ENCODE measurements at places on chromosomes 4 and X.
A peak's percentile ranks its signal among the peaks of the same experiment; 100 is the strongest.

- peak; percentile 37 for DNase-seq
Measured at GRCh38 chr4:184097241-184097605, 120.5 kb downstream of the ENPP6 start.

GRCh38 chr4:103375278-103375677 lies 177.1 kb upstream of the CENPE start:
- DNase-seq, result no peak

DNA sequence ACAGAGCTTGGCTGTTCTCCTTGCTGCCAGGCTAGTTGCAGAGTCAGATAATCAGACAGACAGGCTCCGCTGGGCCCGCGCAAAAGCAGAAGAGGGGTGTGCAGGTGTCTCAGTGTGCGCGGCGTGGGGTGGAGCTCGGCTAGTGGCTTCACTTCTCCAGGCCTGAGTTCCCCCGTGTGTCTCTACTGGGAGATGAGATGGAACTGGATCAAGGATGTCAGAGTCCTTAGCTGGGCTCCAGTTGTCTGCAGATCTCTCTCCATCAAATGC lies 21.1 kb downstream of the HTRA3 start:
- DNase-seq, result no peak

GRCh38 chr4:5120468-5120867 lies 69.2 kb downstream of the STK32B start:
- DNase-seq, result no peak

DNA sequence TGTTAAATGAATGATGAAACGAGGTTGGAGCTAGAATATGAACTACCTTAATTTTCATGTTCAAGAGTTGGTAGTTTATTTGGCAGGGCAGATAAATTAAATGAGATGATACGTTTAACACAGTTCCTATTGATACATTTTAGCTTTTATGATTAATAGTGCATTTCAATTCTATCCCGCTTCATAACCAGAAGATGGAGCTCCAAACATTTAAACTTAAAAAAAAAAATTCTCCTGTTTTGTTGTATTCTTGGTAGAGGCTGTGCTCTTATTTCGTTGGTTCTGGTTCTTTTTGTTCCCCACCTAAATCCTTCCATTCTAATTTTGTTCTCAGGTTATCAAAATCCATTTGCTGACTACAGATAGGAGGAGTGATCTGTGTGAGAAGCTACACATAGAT lies 71.8 kb upstream of the PTPN13 start:
- DNase-seq, result no peak

DNA sequence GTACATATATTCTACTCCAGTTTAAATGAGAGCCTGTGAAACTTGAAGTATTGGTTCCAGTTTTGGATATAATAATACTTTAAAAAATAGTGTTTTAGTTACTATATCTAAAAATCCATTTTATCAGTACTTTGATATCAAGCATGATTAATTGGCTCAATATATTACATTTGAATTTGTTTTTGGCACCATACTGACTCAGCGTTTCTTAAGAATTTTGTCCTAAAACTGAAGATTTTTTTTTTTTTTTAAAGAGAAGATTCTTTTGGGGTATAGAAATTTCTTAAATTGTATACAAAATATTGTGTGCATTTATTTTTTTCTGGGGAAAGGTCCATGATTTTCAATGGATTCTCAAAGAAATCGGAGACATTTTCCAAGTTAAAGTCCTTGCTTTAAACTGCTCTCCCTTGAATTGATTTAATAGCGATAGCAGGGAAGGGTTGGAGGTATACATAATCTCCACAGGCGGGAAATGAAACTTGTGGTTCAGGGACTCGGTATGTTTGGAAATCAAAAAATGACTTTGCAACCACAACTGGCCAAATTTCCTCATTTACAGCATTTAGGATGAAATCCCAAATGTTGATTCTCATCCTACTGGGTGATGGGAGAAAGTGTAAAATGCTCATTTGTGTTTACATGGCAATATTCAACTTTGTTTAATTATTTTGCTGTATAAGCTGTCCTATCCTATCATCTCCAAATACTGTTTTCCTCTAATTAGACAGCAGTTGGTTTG lies 62.3 kb downstream of the TMA16 start:
- no peak for DNase-seq

- DNase-seq, result peak; percentile 16
Measured at GRCh38 chrX:138745196-138745595, 33.7 kb upstream of the FGF13 start.

DNA sequence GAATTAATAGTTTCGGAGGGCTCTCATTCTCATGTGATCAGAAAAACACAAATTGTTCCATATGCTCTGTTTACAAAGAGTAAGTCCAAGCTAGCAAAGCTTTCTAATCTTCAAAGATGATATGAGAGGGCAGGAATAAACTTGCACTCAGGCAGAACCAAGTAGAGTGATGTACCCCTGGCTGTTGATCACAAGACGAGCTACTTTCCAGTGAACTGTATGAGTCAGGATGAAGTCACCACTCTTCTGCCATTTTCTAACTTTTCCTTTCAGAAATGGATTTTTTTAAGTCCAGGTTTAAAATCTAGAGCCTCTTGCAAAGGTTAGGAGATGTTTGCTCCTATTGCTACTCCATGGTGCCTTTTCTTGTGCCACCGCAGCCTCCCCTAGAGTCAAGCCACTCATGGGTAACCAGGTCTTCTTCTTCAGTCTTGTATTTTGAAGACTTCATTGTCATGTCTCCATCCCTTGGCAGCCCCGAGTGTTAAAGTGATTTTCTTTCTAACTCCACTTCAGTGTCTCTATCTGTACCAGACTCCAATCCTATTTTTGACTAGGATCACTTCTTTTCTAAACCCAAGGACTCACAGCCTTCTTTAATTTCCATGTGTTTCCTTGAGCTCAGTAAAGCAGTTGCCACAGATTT lies 171.9 kb upstream of the GALNT7 start:
- no peak for DNase-seq

GRCh38 chr4:34183926-34184325 lies 2060.4 kb downstream of the ARAP2 start:
- no peak for DNase-seq

GRCh38 chr4:52198294-52198693 lies 147.2 kb downstream of the SPATA18 start:
- DNase-seq, result peak; percentile 19
